ENCODE measurements at places on chromosomes 1 and 21.

DNA sequence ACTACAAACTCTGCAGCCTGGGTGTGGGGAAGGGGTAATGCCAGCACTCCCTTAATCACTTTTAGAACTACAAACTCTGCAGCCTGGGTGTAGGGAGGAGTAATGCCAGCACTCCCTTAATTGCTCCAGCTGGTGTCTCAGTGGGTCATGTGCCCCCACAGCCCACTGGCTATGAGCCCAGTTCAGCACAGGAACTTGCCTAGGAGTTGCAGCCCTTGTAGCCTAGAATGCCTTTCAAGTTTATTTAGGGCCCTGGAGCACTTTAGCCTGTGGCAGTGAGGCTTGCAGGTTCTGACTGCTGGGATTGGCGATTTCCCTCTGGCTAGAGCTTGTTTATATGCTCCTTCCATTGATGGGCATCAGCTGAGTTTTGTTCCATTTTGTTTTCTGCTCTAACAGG, 17.1 kb downstream of the VN1R5 start:
- no peak for DNase-seq

DNA sequence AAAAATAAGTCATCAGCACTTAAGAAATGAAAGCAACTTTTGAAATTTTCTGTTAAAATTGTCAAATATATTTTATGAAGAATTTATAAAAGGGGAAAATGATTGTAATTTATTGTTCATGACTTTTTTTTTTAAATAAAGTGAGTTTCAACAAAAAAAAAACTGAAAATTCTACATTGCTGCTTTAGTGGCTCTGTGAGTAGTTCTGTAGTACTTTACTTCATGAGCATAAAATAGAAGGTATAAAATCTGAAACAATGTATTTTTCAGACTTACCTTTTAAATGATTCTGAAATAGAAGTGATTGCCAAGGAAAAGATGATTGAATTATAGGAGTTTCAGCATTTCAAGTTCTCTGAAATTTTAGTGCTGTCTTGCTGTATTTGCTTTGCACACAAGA, 13.8 kb downstream of the PDIK1L start:
- DNase-seq: no peak

GRCh38 chr1:204213668-204214662, at the start of gene GOLT1A:
Gene GOLT1A, minus strand, starts transcription at chr1:204213988. Its CDS starts 82 bp downstream, at chr1:204213906.
- peak; percentile 89 for DNase-seq

DNA sequence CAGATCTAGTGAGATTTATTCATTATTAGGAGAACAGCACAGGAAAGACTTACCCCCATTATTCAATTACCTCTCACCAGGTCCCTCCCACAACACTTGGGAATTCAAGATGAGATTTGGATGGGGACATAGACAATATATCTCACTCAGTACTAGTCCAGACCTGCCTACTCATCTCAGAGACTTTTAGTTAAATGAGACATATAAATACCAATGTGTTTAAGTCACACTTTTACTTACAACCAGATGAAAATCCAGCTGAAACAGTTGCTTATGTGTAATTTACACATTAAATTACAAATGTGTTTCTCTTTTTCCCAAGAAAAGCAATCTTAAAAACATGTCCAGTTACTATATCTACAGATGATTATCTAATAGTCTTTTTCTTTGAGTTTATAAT, 1145.6 kb downstream of the KCNT2 start:
- no peak for DNase-seq

DNA sequence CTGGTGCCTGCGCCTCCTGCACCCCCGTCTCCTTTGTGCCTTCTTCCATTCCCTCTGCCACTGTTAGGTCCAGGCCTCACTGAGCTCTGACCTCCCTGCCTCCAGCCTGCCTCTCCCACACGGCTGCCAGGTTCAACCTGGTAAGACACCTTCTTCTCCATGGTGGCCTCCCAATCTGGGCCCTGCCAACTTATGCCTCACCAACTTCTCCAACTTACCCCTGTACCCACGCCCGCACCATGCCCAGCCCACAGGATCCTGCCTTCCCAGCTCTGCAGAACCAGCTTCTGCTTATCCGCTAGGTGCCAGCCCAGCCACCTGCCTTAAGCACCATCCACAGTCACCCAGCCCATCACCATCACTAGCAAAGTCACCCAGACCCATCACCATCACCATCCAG, 37.2 kb downstream of the PDE9A start:
- no peak for DNase-seq

GRCh38 chr1:167767761-167768160, 46.0 kb downstream of the MPZL1 start:
- no peak for DNase-seq

- DNase-seq: no peak
These were observed 26.1 kb downstream of the SLC6A17 start for GRCh38 chr1:110176299-110176956.

GRCh38 chr1:173411835-173412742, 65.0 kb upstream of the PRDX6 start:
- peak; percentile 70 for DNase-seq

- no peak for DNase-seq
These were observed 5.4 kb upstream of the GJA8 start for GRCh38 chr1:147897029-147897752.

DNA sequence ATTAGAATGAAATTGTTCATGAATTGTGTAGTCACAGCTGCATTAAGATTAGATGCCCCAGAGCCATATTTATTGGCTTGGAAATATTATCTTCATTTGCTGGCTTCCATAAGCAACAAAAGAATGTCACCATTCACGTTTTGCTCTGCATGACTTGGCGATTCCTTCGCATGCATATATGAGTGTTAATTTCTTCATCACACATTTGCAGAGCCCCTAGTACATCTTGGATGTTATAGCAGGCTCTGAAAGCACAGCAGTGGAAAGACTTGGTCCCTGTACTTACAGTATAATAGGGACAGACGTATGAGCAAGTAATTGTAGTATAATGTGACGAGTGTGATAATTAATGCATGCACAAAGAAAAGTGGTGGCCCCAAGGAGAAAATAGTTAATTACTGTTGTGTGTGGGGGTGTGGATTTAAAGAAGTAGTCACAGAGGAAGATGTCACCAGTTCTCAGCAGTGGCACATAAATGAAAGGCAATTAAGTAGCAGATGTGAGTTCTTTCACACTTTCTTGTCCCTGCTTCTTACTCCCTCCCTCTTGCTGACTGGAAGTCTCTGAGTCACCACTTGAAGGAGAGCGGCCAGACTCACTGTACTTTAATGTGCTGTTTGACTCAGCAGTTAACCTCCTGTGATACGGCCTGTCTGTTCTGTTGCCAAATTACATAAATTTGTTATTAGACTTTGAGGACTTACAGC, 21.0 kb downstream of the S100A10 start:
- DNase-seq: peak; percentile 72

- DNase-seq: peak; percentile 32
These were observed 152.0 kb downstream of the COQ8A start for GRCh38 chr1:227092069-227092468.

DNA sequence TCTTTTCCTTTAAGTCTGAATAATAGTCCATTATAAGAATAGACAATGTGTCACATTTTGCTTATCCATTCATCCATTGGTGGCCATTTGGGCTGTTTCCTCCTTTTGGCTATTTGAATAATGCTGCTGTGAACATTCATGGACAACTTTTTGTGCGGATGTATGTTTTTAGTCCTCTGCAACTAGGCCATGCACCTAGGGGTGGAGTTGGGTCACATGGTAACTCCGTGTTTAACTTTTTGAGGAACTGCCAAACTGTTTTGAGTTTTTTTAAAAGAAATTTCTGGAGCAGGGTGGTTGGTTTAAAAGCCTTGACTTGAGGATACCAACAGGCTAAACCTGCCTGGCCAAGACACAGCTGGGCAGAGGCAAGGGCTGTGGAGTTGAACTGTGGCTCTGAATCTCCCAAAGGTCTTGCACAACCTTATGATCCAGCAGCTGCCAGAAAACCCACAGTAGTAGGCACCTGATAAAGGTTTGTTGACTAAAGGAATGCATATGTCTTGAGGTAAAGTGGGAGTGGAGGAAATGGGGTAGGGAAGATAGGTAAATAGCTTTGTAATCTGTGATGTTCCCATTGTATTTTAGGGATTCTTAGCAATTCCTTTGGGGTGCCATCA, 5.6 kb upstream of the RPTN start:
- DNase-seq: no peak

GRCh38 chr1:220921971-220922635, 42.9 kb downstream of the HLX start:
- no peak for DNase-seq

- no peak for DNase-seq
These were observed 173.5 kb downstream of the GALNT2 start for GRCh38 chr1:230240446-230241086.

DNA sequence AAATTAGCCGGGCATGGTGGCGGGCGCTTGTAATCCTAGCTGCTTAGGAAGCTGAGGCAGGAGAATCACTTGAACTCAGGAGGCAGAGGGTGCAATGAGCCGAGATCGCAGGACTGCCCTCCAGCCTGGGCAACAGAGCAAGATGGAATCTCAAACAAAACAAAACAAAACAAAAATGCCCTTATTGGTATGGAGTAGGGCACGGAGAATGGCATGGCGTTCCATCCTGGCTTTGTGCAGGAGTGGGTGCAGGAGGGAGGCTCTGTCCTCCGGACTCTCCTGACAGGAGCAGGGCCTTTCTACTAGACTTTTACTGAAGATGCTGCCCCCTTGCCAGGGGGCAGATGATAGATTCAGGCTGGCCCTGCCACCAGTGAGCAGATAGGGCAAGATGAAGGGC, 1.0 kb downstream of the TMEM61 start:
- DNase-seq: no peak

- peak; percentile 73 for DNase-seq
These were observed at the start of gene BCAR3 for GRCh38 chr1:93681101-93681988. Gene BCAR3, minus strand, starts transcription at chr1:93681837. Its CDS starts 6,907 bp downstream, at chr1:93674930.

- no peak for DNase-seq
These were observed 22.0 kb upstream of the BCAR3 start for GRCh38 chr1:93703643-93704042.

DNA sequence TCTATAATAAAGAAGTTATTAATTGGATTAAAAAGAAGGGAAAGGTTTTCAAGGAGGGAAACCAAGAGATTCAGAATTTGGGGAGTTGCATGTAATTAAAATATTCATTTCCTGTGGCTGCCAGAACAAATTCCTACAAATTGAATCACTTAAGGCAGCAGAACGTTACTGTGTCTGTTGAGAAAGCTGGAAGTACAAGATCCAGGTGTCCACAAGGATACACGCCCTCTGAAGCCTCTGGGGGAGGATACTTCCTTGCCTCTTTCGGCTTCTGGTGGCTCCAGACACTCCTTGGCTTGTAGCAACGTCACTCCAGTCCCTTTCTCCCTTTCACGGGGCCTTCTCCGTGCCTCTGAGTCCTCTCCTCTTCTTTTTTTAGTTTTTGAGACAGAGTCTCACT, 67.9 kb downstream of the KAZN start:
- DNase-seq: no peak

GRCh38 chr1:170662561-170663403, 1.1 kb upstream of the PRRX1 start:
- peak; percentile 83 for DNase-seq

GRCh38 chr1:165641231-165641987, 10.4 kb downstream of the MGST3 start:
- peak; percentile 39 for DNase-seq

- DNase-seq: no peak
These were observed 3.1 kb downstream of the GJA5 start for GRCh38 chr1:147757015-147757990.

GRCh38 chr1:23263380-23263887, 46.1 kb upstream of the HTR1D start:
- DNase-seq: no peak

DNA sequence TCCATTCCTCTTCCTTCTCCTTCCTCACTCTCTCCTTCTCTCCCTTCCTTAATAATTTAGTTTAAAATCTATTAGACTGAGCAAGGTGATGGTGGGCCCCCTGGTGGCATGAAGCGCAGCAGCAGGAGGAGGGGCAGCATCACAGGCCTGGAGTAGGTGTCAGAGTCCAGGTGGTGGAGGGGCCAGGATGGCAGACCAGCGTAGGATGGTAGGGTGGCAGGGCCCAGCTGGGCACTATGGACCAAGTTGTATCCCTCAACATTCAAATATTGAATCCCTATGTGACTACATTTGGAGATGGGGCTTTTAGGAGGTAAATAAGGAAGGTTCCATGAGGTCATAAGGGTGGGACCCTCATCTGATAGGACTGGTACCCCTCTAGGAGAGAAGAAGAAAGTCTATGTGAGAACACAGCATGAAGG, 61.0 kb downstream of the WDR4 start:
- peak; percentile 46 for DNase-seq

DNA sequence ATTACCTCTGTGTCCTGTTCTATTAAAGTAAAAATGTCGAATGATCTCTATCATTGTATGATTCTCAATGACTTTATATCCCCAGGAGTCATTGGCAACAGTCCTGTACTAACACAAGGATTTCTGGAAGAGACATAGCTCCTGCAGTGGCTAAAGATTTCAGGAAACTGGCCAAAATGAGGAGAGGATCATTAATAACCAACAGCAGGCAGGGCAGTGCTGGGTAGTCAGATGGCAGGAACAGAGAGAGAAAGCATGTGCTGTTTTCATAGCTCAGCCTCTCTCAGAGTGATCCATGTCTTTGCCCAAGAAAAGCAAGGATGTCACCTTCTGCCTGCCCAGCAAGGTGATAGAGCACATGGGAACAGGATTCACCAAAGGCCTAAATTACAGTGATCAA, 604.7 kb upstream of the PLXNA2 start:
- no peak for DNase-seq

- DNase-seq: no peak
These were observed 6.5 kb downstream of the C1orf35 start for GRCh38 chr1:228096416-228097332.

DNA sequence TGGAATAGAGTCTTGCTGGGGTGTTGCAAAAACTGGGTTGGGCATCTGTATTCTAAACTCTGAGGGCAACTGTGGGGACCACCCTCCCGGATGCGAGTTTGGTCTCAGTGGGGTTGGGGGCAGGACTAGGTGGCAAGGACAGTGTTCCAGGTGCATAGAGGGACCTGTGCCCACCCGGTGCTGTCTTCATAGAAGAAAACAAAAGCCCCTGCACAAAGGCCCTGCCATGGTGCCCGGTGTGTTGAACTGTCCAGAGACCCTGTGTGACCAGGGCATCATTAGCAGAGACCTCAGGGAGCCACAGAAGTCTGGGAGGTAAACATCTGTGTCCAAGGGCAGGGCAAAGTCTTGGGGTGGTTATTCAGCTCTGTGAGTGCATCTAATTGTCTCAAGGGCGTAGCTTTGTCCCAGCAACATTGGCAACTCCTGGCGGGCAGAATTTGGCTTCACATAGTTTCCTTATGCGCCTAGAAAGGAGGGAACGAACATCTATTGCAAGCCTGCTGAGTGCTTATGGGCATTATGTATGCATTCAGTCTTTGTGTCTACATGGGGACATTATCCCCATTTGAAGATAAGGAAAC, 72.2 kb upstream of the IFFO2 start:
- no peak for DNase-seq

- DNase-seq: no peak
These were observed 656.7 kb downstream of the AJAP1 start for GRCh38 chr1:5311147-5311546.

GRCh38 chr1:221734187-221734586, 7.7 kb downstream of the DUSP10 start:
- DNase-seq: no peak

DNA sequence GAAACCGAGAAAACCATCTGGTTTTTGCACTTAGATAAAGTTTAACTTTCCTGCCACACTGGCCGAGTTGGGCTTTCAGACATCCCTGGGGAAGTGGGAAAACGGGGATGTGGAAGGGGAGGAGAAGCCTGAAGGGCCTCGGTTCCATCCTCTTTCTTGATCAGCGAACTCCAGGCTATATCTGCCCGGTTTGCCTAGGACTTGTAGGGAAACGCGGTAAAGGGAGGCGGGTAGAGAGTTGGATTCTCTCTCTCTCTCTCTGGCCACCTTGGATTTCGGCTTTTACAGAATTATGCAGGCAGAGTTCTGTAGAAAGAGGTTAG, 4.6 kb upstream of the LHX8 start:
- no peak for DNase-seq

- DNase-seq: peak; percentile 25
These were observed 15.4 kb upstream of the LCE5A start for GRCh38 chr1:152495066-152495675.
